ENCODE measurements at places on chromosomes 5 and 9.

DNA sequence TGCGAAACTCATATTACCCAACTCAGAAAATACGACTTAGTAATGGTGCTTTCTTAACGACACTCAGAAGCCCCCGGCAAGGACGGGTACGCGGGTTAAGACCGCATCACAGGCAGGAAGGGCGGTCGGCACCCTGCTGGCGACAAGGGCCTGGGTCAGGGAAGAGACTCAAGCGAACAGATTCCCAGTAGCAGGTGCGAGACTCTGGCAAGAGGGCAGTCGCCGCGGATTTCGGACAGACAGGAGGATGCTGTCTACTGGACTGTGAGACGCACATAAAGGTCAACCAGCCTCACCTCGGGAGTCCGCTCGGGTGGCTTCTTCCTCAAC is 398 bp downstream of the RAPGEF6 start:
- DNase-seq, result peak; percentile 19

GRCh38 chr9:116288658-116289057 is 135.1 kb downstream of the PAPPA start:
- DNase-seq, result no peak

DNA sequence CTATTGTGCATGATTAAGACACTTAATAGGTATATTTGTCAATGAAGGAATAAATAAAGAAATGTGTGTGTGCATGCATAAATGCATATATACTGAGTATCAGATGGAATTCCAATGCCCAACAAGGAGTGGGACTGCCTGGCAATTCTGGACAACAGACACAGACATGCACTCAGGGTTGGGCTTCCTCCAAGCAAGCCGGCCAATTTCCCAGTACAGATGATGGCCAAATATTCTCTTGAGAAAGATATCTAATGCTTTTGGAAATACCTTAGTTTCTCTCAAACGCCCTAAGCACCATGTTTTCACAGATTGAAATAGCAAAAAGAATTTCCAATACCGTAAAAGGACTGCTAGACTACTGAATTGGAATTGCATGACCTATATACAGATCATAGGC is 11.1 kb downstream of the FTMT start:
- DNase-seq, result no peak

DNA sequence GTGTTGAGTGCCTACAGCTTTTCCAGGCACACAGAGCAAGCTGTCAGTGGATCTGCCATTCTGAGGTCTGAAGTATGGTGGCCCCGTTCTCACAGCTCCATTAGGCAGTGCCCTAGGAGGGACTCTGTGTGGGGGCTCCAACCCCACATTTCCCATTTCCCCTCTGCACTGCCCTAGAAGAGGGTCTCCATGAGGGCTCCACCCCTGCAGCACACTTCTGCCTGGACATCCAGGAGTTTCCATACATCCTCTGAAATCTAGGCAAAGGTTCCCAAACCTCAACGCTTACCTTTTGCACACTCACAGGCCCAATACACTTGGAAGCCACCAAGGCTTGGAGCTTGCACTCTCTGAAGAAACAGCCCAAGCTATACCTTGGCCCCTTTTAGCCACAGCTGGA is 131.3 kb downstream of the DEPDC1B start:
- no peak for DNase-seq

- no peak for DNase-seq
These were observed 26.8 kb downstream of the CEP78 start for GRCh38 chr9:78262655-78263054.

GRCh38 chr5:76111477-76112174 is 28.4 kb downstream of the SV2C start:
- DNase-seq, result no peak

DNA sequence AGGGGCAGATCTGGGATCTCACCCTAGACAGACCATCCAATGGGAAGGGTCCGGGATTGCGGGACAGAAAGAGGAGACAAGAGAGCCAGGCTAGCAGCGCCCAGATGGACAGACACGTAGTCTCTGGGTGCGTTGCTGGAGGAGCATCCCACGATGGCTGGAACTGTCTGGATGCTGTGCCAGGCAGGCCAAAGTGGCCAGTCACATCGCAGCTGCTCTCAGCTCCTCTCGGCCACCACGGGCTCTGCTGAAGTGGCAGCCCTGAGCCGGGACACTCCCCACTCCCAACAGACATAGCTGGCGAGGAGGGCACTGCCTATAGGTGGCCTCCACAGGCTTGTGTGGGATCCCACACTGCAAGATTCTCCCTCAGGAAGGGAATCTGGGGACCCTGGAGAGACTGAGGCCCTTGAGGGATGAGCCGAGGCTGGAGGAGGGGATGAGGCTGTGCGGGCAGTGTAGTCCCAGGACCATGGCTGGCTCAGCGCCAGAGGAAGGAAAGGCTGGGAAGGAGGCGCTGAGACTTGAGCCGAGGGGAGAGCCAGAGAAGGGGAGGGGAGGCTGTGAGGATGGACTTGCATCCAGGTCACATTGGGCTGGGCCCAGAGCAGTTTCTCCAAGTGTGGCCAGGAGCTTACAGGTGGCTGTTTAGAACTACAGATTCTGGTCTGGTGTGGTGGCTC is 10.3 kb upstream of the WDR5 start:
- no peak for DNase-seq

DNA sequence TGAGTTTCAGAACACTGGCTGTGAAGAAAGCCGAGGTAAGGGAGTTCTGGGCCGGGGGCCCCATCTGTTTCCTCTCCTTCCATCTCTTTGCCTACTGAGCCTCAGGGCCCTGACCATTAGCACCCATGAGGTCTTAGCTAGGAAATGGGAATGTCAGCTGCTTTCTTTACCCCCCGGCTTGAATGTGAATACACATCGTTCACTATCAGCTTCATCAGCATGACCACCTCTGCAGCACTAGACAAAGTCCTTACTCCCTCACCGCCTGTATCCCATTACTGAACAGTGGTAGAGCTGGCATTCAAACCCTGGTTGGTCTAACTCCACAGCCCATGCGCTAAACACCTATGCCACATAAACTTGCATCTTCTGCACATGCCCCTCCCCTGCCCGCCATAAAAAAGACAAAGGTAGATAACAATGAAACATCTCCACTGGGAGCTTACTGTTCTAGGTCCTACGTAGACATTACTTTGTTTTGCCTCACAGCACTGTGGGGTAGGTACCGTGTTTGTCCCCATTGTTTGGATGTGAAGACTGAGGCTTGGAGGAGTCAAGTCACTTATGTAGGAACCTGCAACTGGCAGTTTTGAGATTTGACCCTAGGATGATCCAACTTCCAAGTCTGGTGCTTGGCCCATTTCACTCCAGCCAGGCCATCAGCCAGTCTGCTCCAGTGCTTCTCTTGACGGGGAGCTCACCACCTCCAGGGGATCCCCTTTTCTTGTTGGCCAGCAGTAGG is 93.3 kb downstream of the AMBP start:
- no peak for DNase-seq

GRCh38 chr9:110691002-110691549 is 22.5 kb downstream of the MUSK start:
- no peak for DNase-seq

DNA sequence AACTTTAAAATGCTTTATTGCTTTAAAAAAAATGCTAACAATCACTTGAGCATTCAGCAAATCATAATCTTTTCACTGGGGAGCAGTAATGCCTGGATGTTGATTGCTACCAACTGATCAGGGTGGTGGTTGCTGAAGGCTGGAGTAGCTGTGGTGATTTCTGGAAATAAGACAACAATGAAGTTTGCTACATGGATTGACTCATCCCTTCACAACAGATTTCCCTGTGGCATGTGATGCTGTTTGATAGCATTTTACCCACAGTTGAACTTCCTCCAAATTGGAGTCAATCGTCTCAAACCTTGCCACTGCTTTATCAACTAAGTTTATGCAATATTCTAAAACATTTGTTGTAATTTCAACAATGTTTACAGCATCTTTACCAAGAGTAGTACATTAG is 83.3 kb downstream of the MLLT3 start:
- DNase-seq, result no peak

Data from stimulated activated CD8-positive, alpha-beta memory T cell treated with anti-CD3 and anti-CD28 coated beads, Interleukin-7, amount 100 ng/mL, for 24 hours (primary cell).